ENCODE measurements at places on chromosomes 12 and 14. TPM values are rescaled to one million over a fixed set of nuclear protein-coding genes. Genes with fewer than 3 reads are reported as not detected.

GRCh38 chr14:103904493-103905107 is 23.7 kb upstream of the TDRD9 start:
- H3K27ac ChIP-seq: no peak overlapping the region
- no peak for DNase-seq
- H3K4me3 ChIP-seq: no peak overlapping the region
- H3K27me3 ChIP-seq: no peaks in the 10 kb centered on the region
- peaks cover under 1% of the 10 kb centered on the region for H3K4me1 ChIP-seq

The MTERF2 gene
- 13.9 TPM for total RNA-seq

GRCh38 chr12:62221107-62221506 is 39.1 kb upstream of the USP15 start:
- H3K4me3 ChIP-seq: no peak overlapping the region
- H3K27ac ChIP-seq: no peak overlapping the region
- no peaks in the 10 kb centered on the region for H3K36me3 ChIP-seq

The SLC5A8 gene
- total RNA-seq: not detected

The SBNO1 gene
- 12.9 TPM for total RNA-seq

DNA sequence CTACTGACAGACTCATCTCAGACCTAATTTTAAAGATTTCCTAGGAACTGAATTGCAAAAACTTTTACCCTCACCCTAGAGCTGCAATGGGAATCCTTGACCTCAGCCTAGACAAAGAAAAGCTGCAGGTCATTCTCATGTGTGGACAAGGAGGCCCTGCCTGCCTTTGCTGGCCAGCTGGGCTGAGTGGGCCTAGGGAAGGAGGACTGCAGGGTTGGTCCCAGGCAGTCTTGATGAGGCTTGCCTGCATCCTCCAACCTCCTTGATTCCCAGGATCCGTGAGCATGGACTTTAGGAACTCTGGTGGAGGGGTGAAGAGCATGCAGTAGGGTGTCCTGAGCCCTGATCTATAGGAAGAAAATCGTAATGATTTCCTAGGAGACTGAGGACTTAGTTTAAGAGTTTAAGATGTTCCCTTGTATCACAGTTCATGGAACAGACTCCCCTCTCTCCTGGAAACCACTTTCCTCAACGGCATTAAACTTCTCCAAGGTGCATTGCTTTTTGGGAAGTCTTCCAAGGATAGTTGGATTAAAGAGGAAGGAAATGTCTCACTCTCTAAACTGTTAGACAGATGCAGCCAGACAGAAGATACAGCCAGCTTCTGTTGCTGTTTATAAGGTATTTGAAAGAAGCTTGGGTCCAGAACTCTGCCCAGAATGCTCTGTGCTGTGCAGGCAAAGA is 55.4 kb upstream of the DDX11 start:
- no peak overlapping the region for H3K4me3 ChIP-seq
- no peaks in the 10 kb centered on the region for H3K36me3 ChIP-seq
- H3K27me3 ChIP-seq: no peaks in the 10 kb centered on the region
- no peaks in the 10 kb centered on the region for H3K4me1 ChIP-seq
- peak; percentile 12 for DNase-seq
- no peak overlapping the region for H3K27ac ChIP-seq

- no peak overlapping the region for H3K4me3 ChIP-seq
- no peaks in the 10 kb centered on the region for H3K36me3 ChIP-seq
- no peak for DNase-seq
- H3K27me3 ChIP-seq: no peaks in the 10 kb centered on the region
- H3K27ac ChIP-seq: no peak overlapping the region
Observed at GRCh38 chr12:42217656-42218055, 20.4 kb downstream of the YAF2 start.

The FAM90A1 gene
- not detected for total RNA-seq

- DNase-seq: peak; percentile 59
- H3K27ac ChIP-seq: peak overlapping the region; percentile 29
- H3K36me3 ChIP-seq: no peaks in the 10 kb centered on the region
- H3K27me3 ChIP-seq: no peaks in the 10 kb centered on the region
- H3K4me3 ChIP-seq: no peak overlapping the region
Observed at GRCh38 chr14:31059152-31059924, 33.2 kb upstream of the STRN3 start.

- no peaks in the 10 kb centered on the region for H3K4me1 ChIP-seq
- no peak overlapping the region for H3K4me3 ChIP-seq
- no peak overlapping the region for H3K27ac ChIP-seq
- H3K27me3 ChIP-seq: no peaks in the 10 kb centered on the region
- H3K36me3 ChIP-seq: no peaks in the 10 kb centered on the region
Observed at GRCh38 chr14:99759546-99759925, 33.7 kb upstream of the EML1 start.

Data from right lobe of liver (tissue), 6 donors.